ENCODE measurements at places on chromosomes 16 and 17.
A peak's percentile ranks its signal among the peaks of the same experiment; 100 is the strongest.

DNA sequence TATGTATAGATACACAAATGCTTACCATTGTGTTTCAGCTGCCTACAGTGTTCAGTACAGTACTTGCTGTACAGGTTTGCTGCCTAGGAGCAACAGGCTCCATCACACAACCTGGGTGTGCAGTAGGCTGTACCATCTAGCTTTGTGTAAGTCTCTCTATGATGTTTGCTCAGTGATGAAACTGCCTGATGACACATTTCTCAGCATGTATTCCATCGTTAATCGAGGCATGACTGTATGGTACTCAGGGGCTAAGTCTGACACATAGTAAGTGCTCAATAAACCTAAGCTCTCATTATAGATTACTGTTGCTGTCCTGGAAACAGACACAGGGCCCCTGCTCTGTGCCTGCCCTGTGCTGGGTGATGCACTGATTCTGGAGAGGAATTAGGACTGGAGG is 18.1 kb downstream of the KCNJ12 start:
- DNase-seq: no peak

GRCh38 chr17:42632949-42633444 is 23.5 kb downstream of the TUBG1 start:
- no peak for DNase-seq

- DNase-seq: no peak
These were observed 36.1 kb downstream of the HIC1 start for GRCh38 chr17:2090804-2091534.

DNA sequence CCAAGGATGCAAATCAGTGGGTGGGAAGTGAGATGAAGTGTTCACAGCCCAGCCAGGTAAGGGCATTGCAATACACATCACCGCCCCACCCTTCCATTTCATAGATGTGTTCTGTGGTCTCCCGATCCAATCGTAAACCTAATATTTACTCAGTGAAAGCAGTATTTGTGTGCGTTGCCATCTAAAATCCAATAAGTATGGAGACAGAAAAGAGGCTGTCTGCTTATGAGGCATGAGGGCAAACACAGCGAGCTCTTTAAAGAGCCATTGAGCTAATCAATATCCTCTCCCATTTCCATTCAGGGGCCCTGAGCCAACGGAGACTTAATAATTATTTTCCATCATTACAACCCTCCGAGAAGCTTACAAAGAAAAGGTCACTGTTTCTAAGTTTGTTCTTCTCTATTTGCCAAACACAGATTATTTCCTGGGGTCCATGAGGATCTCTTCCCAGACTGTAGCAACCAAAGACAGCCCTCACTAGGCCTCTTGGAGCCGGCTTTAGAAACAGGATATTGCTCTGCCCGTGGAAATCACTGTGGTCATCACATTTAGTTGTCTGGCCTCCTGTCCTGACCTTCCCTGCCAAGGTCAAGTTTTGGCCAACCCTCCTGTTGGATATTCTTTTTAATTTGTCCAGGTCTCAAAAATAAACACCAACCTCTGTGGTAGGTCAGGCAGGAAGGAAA is 120.1 kb downstream of the SLC39A11 start:
- DNase-seq: no peak

DNA sequence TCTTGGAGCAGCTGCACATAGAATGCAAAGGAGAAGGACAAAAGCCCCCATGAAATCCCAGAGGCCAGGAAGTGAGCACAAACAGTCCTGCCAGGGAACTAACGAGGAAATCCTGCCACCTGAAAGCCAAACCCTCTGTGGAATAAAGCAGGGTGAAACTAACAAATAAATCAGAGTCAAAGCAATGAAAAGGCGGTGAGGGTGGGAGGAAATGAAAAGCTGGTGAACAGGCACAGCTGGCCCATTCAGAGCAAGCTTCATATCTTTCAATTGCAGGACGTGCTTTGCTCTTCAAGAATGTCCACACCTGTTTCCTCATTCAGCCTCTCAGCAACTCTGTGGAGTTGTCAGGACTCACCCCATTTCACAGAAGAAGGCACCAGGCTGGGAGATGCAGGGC is 108.1 kb downstream of the ABCC12 start:
- no peak for DNase-seq

DNA sequence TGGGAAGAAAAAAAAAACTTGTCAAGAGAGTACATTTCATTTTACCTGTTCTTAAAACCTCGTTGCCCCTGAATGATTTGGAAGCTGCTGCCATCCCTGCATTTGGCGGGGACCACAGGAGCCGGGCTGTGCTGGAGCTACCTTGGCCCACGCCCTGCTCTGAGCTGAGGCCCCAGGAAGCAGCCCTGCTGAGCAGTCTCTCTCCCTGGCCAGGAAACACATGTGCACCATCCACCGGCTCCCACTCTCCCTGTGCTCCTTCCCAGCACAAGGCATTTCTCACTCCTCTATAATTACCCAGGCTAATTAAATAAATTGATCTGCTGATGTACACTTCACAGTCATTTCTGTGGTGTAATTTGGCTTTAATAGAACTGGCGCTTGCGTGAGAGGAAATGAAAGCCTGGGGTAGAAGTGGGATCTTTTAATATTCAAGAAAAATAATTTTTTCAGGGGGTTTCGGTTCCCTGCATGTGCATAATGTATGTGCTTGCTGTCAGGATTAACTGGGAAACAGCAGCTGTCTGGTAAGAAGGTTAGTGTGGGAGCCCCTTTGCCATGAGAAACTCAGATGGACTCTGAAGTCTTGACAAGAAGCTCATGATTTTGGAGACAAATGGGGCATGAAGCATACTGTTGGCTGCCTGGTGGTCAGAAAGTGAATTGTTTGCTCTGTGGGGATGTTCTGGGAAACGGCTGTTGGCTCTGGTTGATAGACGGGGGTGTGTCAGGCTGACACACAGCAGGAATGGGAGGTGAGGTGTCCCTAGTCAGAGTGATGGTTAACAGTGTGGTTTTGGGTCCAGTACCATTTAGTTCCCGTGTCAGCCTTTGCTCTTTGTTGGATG is 252.3 kb upstream of the EEF2KMT start:
- DNase-seq: no peak

GRCh38 chr17:43393944-43394482 is 4.8 kb upstream of the ARL4D start:
- DNase-seq: peak; percentile 90

- no peak for DNase-seq
These were observed 11.9 kb upstream of the AURKB start for GRCh38 chr17:8222380-8222629.

- DNase-seq: no peak
These were observed 63.9 kb downstream of the BANP start for GRCh38 chr16:88014954-88015805.

DNA sequence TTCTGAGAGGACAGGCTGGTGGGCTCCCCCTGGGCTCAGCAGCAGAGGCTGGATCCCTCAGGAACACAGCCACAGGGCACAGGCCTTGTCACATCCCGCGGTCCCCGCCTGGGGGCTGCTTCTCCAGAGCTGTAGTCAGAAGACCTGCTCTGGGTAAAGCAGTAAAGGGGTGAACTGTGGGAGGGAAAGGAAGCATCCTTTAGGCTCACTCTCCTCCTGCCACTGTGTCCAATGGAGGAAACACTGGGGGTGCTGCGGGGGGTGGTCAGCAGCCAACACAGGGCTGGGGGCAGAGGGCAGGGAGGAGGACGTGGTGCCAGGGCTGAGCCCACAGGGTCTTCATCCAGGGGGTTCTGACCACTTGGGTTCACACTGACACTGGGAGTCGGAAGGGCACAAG is 5.0 kb upstream of the SLC38A8 start:
- DNase-seq: no peak

GRCh38 chr16:67651847-67652246 is 6.9 kb downstream of the CARMIL2 start:
- DNase-seq: no peak

- no peak for DNase-seq
These were observed 238.3 kb downstream of the XYLT1 start for GRCh38 chr16:17232487-17232886.

- no peak for DNase-seq
These were observed 32.7 kb downstream of the STAT5B start for GRCh38 chr17:42243493-42243982.

- DNase-seq: no peak
These were observed 632 bp downstream of the SLC9A5 start for GRCh38 chr16:67249178-67250044.

DNA sequence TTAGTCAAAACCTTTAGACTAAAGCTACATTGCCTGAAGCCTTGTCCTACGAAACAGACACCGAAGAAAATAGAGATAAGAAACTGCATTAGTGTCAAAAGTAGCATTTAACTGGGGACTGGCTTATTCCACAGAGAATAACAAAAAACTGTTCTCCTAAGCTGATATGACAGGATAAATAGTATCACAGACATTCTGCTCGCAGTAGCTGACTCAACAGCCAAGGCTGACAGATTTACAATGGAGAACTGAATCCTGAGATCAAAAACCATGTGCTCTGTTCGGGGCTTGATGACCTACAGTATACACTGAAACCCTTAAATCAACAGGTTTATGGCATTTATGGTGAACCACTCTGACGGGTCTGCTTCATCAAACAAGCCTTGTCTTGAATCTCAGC is 25.5 kb downstream of the ADAMTS18 start:
- no peak for DNase-seq

DNA sequence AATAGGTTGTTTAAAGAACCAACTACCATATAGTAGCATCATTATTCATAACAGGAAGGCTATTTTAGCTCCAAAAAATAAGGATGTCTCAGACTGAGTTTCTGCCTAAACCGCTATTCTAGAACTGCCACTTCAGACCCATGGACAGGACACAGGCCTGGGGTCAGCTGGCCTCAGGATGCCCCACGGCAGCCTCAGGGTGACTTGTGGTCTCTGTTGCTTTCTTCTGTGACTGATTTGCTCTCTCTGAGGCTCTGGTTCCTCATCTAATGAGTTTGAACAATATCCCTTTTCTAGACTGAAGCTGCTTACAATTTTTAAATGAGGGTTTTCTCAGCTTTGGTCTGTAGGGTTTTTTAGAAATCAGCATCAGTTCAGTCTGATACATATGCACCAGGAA is 31.8 kb upstream of the IRF8 start:
- no peak for DNase-seq

DNA sequence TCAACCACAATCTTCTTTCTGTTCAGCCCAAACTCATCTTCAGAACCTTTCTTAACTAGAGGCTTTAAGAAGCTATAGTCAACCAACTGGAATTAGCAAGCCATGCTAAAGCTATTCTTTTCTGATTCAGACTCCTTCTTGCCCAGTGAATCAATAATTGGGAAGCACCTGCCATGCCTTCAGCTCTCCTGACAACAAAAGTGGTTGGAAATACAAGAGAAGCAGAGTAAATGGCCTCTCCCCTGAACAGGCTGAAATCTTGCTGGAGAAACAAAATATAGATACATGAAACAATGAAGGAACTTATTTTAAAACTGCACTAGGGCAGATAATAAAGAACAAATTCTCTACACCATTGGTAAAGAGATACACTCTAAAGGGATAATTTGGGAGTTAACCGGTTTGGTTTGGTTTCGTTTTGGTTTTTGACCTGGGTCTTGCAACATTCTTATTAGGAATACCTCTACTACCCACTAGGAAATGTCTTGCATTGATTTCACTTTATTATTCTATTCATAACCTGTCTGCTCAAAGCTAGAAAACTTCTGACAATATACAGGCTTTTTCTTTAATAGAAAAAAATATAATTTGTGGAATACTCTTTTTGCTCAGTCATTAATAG is 173.6 kb upstream of the DYNLRB2 start:
- no peak for DNase-seq

DNA sequence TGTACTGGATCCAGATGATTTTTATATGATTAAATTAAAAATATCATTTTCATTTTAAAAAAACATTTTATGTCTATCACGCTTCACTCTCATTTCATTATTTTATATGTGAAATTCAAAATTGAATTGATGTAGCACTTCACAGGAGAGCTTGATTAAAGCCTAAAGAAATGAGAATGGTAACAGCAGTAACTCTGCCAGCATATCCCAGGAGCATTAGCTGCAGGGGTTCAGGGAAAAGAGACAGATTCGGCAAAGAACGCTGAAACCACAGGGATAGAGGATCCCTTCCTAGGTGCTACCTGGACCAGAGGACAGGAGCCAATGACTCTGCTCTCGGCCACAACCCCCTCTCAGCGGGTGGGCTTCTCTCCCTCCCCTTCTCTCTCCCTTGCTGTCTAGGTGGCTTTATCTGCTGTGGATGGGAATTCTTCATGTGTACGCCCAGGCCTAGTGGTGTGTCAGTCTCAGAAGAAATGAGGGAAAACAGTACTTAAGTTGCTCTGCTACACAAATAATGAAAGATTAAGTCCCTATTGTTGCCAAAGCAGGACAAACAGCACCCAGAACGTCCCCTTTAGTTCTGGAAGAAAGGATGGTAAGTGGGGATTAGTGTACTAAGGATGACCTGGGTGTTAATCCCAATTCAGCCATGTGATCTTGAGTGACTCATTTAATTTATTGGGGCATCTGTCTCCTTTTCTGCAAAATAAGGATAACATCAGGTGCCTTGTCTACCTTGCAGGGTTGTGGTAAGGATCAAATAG is 123.3 kb downstream of the CDK5R1 start:
- DNase-seq: no peak

- DNase-seq: no peak
These were observed 34.7 kb downstream of the YPEL2 start for GRCh38 chr17:59366040-59366757.

- DNase-seq: no peak
These were observed 344.3 kb downstream of the WWOX start for GRCh38 chr16:78443542-78444364.

DNA sequence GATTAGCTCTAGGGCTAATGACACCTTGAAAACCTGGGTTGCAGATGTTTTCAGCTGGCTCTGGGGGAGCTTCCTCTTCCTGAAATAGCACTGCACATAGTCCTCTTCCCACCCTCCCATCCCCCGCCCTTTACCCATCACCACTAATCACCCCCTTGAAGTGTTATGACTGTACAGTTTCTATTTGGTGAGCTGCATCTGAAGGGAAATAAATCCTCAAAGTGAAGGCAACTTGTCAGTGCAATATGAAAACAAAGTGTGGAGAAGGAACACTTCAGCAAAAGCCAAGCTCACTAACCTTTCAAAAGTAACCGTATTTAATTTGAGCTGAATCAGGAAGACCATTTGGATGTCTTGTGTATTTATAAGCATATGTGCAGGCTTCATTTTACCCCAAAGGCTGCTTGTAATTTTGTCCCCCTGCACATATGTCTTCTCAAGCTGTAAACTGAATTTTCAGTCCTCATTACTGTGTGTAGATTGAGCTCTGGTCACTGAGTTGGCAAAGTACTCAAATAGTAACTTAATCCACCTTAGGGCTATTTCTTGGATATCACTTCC is 44.1 kb upstream of the CA10 start:
- no peak for DNase-seq

DNA sequence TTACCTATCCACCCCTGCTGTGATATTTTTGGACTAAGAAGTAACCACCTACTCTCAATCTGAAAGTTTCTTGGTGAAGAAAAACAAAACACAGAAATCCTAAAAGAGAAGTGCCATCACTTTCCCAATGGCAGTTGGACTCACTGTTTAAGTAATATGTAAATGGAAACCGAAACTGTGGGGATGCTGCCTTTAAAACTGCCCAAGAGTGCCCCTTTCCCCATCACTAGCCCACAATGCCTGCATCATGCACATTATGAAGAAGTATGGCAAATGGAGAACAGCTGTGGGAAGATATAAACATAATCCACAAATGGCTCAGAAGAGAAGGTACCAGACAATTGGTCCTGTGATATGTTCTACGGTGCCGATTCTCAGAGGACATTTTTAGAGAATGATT is 33.5 kb upstream of the SLC6A2 start:
- DNase-seq: no peak

- no peak for DNase-seq
These were observed 50.3 kb downstream of the PIPOX start for GRCh38 chr17:29093090-29093871.
